GM19239 (cell line): ENCODE measurements at places on chromosomes 2 and 18.
A peak's percentile ranks its signal among the peaks of the same experiment; 100 is the strongest.

DNA sequence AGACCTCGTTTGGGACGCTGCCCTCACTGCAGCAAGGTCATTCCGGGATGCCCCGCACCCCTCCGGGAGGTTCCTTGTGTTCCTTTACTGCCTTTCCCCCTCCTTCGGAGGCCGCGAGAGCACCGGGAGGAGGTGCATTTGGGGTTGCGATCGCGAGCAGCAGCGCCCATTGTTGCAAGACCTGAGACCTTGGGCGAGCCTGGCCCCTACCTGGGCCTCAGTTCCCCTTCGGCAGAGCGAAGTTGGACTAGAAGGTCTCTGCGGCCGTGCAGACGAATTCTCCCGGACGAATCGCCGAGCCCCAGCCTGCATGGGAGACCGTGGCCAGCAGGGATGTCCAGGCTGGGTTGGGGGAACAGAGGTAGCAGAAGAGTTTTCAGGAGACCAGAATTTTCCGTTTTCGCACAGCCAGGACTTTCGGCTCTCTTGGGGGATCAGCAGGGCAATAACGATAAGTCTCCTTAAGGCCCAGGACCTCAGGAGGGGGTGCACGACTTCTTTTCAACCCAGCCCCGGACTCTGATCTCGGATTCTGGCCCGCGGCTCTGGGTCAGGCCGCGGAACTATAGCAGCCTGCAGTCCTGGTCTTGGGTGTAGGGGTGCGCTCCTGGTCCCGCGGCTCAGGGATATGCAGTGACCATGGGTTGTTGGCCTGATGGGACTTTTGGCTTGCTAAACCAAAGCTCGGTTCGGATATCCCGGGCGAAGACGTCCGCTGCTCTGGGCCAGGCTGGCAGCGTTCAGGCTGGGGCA lies 2.8 kb downstream of the GDF7 start:
- DNase-seq, result no peak

DNA sequence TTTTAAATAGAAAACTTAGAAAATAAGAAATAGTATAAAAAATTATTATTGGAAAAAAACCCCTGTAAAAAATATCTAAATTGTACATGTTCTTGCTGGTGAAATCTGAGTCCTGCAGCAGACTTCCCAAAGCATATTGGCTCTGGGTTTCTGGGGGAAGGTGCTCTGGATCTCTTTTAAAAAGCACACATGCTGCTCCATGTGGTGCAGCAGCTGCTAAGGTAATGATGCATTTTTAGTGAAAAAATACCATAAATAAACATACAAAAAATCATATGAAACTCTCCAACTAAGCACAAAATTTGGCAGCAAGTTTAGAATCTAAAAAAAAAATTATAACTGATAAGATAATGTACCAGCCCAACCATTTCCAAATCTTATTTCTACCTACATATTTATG lies 216.5 kb downstream of the GPD2 start:
- no peak for DNase-seq

- no peak for DNase-seq
These were observed 216.9 kb upstream of the TNP1 start for GRCh38 chr2:217076657-217077232.

DNA sequence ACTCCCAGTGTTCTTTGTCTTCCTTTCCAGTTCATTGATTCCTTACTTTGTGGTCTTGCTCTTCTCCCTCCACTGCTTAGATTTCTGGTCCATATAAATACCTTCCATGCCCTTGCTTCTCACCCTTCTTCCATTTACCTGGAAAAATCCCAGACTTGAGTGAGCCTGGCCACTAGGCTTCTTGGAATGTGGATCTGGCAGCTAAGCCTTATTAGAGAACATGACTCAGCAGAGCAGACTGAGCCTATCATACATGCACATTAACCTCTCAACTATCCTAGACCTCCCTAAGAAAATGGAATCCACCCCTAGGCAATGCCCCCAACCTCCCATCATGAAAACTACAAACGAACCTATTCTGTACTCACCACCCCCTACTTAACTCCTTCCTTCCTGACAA lies 127.7 kb downstream of the RHBDD1 start:
- DNase-seq, result no peak

- no peak for DNase-seq
These were observed 302.3 kb upstream of the UBE2E3 start for GRCh38 chr2:180677930-180678624.

GRCh38 chr2:140865837-140866236 lies 1265.0 kb downstream of the LRP1B start:
- no peak for DNase-seq

GRCh38 chr2:101821828-101822458 lies 124.4 kb downstream of the MAP4K4 start:
- no peak for DNase-seq

- no peak for DNase-seq
These were observed 86.0 kb downstream of the DTNA start for GRCh38 chr18:34796035-34796657.

- DNase-seq, result no peak
These were observed 8.9 kb upstream of the ASB18 start for GRCh38 chr2:236273126-236273525.

- DNase-seq, result no peak
These were observed 132.0 kb upstream of the MYCN start for GRCh38 chr2:15808204-15808910.

DNA sequence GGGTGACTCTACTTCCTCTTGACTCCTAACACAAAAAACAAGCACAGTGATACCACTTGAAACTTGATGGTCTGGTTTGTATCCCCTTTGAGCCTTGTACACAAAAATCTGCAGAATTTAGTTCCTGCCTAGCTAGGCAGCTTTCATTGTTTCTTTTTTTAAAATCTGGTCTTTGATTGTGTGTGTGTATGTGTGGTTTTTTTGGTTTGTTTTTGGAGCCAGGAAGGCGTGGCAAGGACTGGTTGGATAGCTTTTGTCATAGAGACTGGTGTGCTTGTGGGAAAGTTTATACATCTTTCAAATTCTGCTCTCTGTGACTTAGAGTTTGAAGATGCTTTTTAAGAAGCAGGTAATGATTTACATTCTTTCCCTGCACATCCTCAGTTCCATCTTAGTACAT lies 127.4 kb downstream of the TANC1 start:
- no peak for DNase-seq

GRCh38 chr2:98476192-98476868 lies 31.7 kb downstream of the INPP4A start:
- no peak for DNase-seq

GRCh38 chr18:2451556-2451955 lies 119.7 kb downstream of the METTL4 start:
- no peak for DNase-seq

- no peak for DNase-seq
These were observed 86.8 kb downstream of the METTL8 start for GRCh38 chr2:171346723-171347557.

DNA sequence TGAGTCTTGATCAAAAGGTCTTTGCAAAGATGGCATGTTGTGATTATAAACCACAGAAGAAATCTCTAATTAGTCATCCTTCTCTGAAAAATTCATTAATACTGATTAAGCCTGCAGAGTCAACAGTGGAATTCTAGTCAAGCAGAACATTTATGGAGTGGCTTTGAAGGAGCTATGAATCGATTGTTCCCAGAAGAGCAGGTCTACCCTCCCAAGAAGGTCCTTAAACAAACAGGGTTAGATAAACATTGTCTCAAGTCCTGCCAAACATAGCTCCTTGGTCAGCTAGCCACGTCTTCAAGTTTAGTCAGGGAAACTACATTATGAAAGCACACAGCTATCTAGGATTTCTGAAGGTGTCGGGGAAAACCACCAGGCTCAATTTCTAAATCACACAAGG lies 88.9 kb downstream of the ITGA4 start:
- DNase-seq, result no peak

GRCh38 chr2:125560855-125561254 lies 1095.1 kb upstream of the GYPC start:
- DNase-seq, result no peak

GRCh38 chr2:173235947-173236803 lies 118.5 kb upstream of the CDCA7 start:
- no peak for DNase-seq

GRCh38 chr18:419541-420175 lies 80.8 kb downstream of the COLEC12 start:
- no peak for DNase-seq

DNA sequence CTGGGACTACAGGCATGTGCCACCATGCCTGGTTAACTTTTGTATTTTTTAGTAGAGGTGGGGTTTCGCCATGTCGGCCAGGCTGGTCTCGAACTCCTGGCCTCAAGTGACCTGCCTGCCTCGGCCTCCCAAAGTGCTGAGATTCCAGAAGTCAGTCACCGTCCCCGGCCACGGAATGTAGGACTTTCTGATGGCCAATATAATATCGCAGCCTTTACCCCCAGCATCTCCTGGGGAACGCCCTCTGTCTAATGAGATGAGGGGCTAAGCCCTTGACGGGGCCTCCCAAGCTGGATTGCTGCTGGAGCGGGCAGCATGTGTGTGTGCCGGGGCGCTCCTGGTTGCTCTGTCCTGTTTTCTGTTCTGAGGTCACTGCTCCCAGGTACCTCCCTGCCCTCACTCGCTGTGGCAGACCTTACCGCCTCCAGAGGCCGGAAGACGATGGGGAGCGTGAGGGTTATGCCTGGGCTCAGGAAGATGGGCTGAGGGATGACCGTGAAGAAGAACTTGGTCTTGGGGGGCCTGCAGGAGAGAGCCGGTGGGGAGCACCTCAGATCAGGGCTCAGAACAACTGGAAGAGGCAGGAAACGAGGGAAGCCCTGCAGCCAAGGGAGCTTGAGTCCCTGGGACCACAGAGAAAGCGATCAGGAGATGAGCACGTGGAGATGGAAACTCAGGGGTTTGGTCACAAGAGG lies 9.1 kb downstream of the CFAP65 start:
- DNase-seq, result no peak

- DNase-seq, result no peak
These were observed 996 bp downstream of the PTCD3 start for GRCh38 chr2:86107031-86107430.

DNA sequence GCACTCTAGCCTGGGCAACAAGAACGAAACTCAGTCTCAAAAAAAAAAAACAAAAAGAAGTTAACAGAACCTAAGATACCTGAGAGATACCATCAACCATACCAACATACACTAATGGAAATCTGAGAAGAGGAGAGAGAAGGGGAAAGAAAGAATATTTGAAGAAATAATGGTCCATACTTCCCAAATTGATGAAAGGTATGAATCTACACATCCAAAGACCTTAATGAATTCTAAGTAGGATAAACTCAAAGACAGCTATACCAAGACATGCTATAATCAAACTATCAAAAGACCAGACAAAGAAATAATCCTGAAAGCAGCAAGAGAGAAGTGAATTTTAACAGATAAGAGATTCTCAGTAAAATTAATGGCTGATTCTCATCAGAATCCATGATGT lies 109.6 kb downstream of the TRABD2A start:
- no peak for DNase-seq

GRCh38 chr18:24827501-24827900 lies 367.1 kb downstream of the HRH4 start:
- DNase-seq, result no peak

- DNase-seq, result no peak
These were observed 156.7 kb downstream of the RNF152 start for GRCh38 chr18:61736133-61736532.

- DNase-seq, result no peak
These were observed 667.0 kb downstream of the TSN start for GRCh38 chr2:122422384-122422991.

- no peak for DNase-seq
These were observed 90.5 kb upstream of the GRB14 start for GRCh38 chr2:164711766-164712138.

DNA sequence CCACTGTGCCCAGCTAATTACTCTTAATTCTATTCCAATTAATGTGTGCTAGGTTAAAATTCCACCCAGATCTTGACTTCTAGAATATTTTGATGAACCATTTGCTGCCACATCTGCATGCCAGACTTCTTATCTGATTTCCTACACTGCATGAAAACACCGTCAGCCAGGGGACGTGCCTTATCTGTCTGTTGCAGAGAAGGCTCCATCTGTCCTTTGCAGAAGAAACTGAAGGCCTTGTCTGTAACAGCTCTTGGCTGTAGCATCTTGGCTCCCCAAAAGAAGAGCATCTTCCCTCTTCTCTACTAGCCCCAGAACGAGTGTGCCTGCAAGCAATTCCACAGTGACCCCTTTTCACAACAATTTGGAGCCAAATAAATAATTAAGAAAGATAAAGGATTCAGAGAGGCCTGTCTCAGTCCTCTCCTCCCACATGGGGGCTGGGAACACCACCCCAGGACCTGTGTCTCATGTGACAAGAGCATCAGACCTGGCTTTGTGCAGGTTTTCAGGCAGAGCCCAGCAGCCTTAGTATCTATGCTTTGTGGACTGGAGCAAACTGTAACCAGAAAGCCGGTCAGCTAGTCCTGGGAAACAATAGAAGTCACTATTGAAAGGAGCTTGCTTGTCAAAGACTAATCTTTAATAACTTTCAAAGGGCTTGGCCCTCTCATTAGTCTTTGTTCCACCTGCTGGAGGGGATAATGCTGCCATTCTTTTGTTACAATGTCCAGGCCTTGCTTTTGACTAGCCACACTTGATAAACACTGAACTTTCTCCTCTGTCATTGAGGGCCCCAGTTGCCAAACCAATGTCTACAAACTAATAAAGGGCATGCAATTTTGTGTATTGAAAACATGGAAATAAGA lies 84.0 kb upstream of the NEUROD1 start:
- no peak for DNase-seq

DNA sequence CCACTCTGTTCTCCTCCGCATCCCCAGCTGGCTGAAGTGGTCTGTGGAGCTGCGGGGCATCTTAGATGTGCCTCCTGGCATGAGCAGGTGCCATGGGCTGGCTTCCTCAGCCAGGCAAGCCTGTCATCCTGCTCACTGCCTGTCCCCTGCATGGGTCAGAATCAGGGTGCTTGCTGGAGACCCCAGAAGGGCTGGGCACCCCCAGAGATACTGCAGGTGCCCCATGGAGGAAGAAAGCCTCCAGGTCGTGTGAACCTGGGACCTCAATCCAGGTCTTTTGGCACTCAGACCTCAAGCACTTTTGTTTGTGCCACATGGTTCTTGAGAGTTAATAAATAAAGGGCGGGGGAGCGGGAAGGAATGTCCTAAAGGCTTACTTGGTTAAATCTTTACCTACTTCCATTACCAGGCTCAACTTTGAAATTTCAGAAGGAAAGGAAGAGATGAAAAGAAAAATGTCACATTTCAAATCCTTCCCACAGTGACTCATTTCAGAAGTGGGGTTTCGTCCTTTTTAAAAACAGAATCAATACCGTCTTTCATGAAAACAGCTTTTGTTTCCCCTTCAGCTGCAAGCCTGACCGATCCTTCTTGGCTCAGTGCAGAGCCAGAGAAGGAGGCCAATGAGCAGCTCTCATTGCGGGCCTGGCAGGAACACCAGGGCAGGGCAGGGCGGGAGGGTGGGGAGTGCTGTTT lies 69.9 kb downstream of the RHOB start:
- peak; percentile 63 for DNase-seq

- no peak for DNase-seq
These were observed 74.6 kb downstream of the MALT1 start for GRCh38 chr18:58745914-58746313.

- DNase-seq, result no peak
These were observed 171.8 kb downstream of the GBX2 start for GRCh38 chr2:235996419-235996818.

GRCh38 chr2:178420463-178420999 lies 30.4 kb downstream of the PRKRA start:
- DNase-seq, result no peak

- no peak for DNase-seq
These were observed 53.7 kb downstream of the CRACDL start for GRCh38 chr2:98882368-98882767.

- no peak for DNase-seq
These were observed 13.0 kb downstream of the RRM2 start for GRCh38 chr2:10135296-10136089.

- DNase-seq, result no peak
These were observed 125.9 kb downstream of the PLA2R1 start for GRCh38 chr2:159936471-159936870.
